ENCODE measurements at places on chromosomes 16 and 17. TPM values are rescaled to one million over a fixed set of nuclear protein-coding genes. Genes with fewer than 3 reads are reported as not detected.

DNA sequence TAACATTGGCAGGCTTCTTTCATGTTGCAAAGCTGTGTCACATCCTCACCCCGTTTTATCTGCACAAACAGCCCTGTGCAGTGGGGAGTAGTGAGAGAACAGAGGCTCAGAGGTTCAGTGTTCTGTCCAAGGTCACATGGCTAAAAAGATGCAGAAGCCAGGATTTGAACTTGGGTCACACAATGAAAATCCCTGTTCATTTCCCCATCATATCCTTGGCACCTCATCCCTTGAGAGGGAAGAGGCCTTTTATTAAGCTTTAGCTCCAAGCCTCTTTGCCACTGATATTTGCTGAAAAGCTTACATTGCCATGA lies 106.6 kb downstream of the AMFR start:
- no peaks in the 10 kb centered on the region for H3K27me3 ChIP-seq
- H3K4me3 ChIP-seq, result no peak overlapping the region

DNA sequence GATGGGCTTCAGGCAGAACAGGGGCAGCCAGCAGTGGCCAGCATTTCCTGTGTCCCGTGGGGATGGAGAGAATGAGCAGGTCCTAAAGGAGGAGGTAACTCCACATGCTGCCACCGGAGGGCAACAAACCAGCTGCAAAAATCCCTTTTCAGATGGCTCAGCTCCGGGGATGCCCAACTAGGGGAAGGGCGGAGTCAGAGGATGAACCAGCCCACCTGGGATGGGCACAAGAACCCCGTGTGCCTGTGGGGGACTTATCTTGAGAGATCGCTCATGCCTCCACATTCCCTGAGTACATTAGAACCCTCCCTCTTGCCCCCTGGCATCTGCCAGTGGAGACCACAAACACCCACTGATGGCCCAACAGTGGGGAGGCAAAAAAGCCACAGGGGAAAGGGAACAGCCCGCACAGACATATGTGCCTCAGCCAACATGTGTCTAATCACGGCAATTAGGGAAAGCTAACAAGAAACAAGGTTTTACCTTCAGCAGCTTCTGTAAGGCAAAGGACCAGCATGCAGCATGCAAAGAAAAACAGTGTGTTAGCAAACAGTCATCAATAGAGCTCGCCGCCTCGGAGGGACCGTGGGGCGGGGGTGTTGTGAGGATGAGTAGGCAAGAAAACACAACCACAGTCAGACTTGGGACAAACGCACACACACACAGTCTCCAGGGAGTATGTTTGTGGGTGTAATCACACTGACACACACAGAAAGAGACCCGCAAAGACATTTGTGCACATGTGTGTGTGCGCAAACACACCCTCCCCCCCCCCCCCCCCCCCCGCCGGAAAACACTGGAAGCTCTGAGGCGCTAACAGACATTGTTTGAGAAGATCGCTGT lies 64.0 kb downstream of the MYO18A start:
- no peaks in the 10 kb centered on the region for H3K36me3 ChIP-seq
- H3K27ac ChIP-seq, result no peak overlapping the region
- H3K27me3 ChIP-seq, result no peaks in the 10 kb centered on the region

DNA sequence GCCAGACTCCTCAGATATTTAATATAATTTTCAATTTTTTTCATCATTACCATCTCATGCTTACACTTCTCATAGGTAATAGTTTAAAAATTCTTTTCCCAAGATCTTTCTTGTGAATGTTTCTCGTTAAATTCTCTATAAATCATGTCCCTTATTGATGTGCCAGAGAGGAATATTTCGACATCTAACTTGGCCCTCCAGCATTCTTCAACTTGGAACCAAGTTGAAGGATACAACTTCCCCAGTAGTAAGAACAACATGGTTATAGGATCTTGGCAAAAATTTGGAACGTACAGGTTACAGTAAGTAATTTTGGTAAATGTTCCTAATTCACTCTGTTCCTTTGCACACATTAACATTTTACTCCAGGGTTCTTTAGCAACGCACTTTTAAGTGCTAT lies 731.8 kb downstream of the CDH11 start:
- no peaks in the 10 kb centered on the region for H3K27me3 ChIP-seq
- H3K4me1 ChIP-seq, result no peaks in the 10 kb centered on the region
- no peak for DNase-seq

- H3K27me3 ChIP-seq, result no peaks in the 10 kb centered on the region
- no peak overlapping the region for H3K27ac ChIP-seq
- no peak overlapping the region for H3K4me3 ChIP-seq
- no peaks in the 10 kb centered on the region for H3K36me3 ChIP-seq
- DNase-seq, result no peak
Observed at GRCh38 chr16:25198021-25198420, 18.7 kb upstream of the AQP8 start.

DNA sequence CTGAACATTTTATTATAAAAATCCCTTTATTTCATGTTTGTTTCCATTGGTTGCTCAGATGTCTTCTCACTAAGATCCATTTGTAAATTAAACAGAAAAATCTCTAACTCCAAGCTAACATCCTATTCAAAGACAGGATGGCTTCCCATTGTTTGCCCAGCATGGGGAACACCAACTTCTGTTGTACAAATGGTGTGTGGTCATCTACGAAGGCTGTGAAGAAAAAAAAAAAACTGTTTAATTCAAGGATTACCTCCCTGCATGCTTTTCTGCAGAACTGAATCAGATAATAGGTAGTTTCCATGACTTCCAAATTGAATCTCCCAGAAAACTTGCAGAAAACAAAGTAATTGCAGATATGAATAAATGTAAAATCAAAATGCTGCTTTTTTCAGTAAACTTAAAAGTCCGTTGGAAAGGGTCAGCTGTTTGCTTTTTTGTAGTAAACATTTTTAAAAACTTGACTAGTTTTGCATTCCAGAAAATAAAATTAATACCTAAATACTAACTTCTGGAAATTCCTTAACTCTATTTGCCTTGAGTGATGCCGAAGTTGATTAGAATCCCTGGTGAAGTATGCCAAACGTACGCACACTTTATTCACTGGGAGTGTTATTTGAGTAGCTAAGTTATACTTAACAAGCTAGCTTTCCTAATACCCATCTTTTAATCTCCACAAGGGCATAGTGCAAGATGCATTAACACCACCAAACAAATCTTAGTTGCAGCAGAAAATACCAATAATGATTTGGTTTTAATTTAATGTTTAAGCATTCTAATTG lies 7.7 kb downstream of the SALL1 start:
- H3K4me1 ChIP-seq, result no peaks in the 10 kb centered on the region
- H3K27ac ChIP-seq, result no peak overlapping the region
- H3K27me3 ChIP-seq, result peaks cover 16% of the 10 kb centered on the region

GRCh38 chr16:28161626-28162025 lies 50.1 kb downstream of the XPO6 start:
- no peaks in the 10 kb centered on the region for H3K36me3 ChIP-seq
- DNase-seq, result no peak
- no peaks in the 10 kb centered on the region for H3K4me1 ChIP-seq
- no peak overlapping the region for H3K4me3 ChIP-seq
- no peaks in the 10 kb centered on the region for H3K27me3 ChIP-seq

- H3K27me3 ChIP-seq, result no peaks in the 10 kb centered on the region
- H3K4me3 ChIP-seq, result no peak overlapping the region
- no peaks in the 10 kb centered on the region for H3K4me1 ChIP-seq
- no peak overlapping the region for H3K27ac ChIP-seq
- no peak for DNase-seq
- no peaks in the 10 kb centered on the region for H3K36me3 ChIP-seq
Observed at GRCh38 chr16:23334950-23335349, 32.8 kb downstream of the SCNN1B start.

DNA sequence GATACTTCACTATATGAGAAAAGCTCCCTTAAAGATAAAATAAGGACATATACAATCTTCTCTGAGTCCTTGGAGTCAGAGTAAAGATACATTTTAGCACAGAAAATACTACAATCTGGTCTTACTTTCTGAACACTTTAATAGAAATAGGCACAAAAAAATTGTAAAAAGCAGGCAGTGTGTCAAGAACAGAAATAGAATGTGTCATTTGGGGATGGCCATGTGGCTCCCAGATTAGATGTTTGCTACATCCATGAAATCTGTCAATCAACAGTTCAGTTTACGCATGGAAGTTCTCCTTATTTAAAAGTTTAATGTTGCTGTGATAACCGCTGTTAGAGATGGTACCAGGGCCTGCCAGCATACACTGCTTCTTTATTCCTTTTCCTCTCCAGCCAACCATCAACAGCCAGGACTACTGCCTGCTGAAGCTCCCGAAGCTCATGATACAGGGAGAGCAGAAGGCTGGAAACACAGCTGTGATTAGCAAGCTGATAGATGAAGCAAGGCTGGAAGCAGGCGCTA lies 278.5 kb downstream of the CEP112 start:
- H3K4me3 ChIP-seq, result no peak overlapping the region
- H3K27me3 ChIP-seq, result no peaks in the 10 kb centered on the region
- H3K4me1 ChIP-seq, result no peaks in the 10 kb centered on the region
- no peak for DNase-seq
- H3K27ac ChIP-seq, result no peak overlapping the region

GRCh38 chr16:83912519-83913244 lies 13.8 kb downstream of the MLYCD start:
- no peaks in the 10 kb centered on the region for H3K27me3 ChIP-seq
- no peak overlapping the region for H3K27ac ChIP-seq
- no peak for DNase-seq
- no peaks in the 10 kb centered on the region for H3K4me1 ChIP-seq
- H3K36me3 ChIP-seq, result peaks cover 5% of the 10 kb centered on the region

DNA sequence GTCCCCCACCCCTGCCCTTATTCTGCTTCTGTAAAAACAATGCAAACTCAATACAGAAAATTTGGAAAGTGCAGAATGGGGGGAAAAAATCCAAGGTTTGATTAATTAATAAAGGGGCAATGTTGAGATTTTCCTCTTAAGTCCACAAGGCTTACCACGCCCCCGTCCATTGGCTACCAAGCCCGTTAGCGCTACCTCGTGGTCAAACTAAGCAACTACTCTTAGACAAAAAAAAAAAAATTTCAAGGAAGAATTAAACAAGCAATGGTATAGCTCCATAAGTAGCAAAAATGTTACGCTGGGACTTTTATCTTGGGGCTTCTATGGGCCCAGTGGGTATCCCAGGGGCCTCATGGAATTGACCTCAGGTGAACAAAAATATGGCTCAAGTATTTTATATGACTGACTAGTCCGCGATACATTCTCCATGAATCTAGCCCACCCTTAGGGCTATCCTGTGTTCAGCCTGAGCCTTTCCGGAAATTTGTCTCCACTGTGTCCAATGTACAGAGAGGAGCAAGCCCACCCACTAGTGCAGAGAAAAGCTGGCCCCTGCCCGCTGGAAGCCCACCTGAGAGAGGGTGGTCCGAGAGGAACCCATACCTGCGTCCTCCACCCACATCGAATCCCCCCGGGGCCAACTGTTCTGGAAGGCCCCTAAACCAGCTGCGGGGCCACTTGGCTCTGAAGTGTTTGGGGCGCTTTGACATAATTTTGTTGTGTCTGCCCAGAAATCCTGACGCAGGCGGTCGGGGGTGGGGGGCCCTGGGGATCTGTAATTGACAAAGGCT lies 19.1 kb upstream of the TEX2 start:
- H3K27me3 ChIP-seq, result no peaks in the 10 kb centered on the region
- DNase-seq, result no peak
- H3K36me3 ChIP-seq, result no peaks in the 10 kb centered on the region
- H3K4me1 ChIP-seq, result no peaks in the 10 kb centered on the region

- H3K27ac ChIP-seq, result no peak overlapping the region
- no peaks in the 10 kb centered on the region for H3K4me1 ChIP-seq
- no peak for DNase-seq
- H3K27me3 ChIP-seq, result no peaks in the 10 kb centered on the region
Observed at GRCh38 chr17:31381165-31381668, 10.3 kb upstream of the RAB11FIP4 start.

DNA sequence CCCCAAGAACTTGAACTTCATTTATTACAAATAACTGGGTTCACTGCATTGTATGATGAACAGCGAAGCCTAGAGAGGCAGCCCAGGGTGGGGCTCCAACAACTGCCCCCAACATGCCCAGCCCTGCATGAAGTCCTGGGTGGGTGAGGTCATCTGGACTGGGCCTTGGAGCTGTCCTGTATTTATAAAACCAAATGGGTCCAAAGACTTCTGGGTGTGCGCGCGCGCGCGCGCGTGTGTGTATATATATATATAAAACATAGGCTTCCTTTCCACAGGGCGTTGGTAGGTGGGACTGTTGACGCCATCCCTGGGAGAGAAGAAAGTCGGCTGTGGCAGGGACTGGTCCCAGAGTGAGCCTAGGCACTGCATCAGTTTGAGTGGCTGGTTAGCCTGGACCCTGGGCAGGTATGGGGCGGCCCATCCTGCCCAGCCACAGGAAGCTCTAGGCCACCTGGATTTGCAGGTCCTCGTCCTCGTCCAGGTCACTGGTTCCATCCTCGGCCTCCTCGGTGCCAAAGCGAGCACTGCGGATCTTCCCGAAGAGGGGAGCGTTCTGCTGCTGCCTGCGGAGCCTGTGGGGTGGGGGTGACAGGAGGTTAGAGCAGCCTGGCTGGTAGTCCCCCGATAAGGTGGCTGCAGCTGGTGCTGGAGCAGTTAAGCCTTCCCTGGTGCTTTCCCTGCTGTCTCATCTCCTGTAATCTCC lies 23.9 kb downstream of the CCDC102A start:
- H3K27me3 ChIP-seq, result no peaks in the 10 kb centered on the region
- no peaks in the 10 kb centered on the region for H3K36me3 ChIP-seq
- H3K27ac ChIP-seq, result no peak overlapping the region
- no peak for DNase-seq

DNA sequence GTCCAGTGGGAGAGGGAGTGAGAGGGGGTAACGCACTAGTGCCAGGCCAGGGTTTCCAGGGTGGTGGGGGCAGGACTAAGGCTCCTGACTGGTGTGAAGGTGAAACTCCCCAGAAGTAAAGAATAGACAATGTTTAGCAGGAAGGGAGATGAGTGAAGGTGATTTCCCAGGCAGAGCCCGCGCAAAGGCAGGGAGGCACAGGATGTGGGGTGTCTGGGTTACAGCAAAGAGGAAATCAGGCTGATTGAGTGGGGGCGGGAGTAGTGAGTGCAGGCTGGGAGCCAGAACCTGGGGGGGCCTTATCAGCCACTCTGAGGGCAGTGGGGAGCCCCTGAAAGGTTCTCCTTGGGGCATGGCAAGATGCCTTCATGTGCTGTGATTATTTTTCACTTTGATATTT lies 167.5 kb downstream of the UTP18 start:
- no peaks in the 10 kb centered on the region for H3K36me3 ChIP-seq
- H3K4me1 ChIP-seq, result no peaks in the 10 kb centered on the region
- H3K4me3 ChIP-seq, result no peak overlapping the region
- no peak for DNase-seq
- no peaks in the 10 kb centered on the region for H3K27me3 ChIP-seq

The FAM171A2 gene
- 2.9 TPM for total RNA-seq

The ADAD2 gene
- 0.96 TPM for total RNA-seq

The HBM gene
- total RNA-seq, result not detected
